Ascending aorta (tissue), 2 donors: ENCODE measurements at places on chromosomes 5 and 9.

DNA sequence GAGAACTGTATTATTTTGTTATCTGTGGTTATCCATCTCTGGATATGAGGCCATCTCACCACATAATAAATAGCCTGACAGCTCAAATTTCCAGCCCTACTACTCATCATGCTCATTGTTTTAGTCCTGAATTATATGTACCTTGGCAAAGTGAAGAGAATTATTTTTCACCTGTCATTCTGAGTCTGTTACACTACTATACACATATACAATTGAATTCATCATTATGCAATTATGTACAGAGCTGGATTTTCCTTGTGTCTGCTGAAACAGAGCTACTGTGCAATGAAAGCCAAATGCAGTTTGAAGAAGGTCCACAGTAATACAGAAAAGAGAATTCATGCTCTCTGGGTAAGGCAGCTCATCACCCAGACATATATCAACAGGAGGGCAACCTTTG lies 28.5 kb downstream of the ESM1 start:
- DNase-seq, result no peak

- no peak for DNase-seq
Measured at GRCh38 chr9:82275258-82275927, 286.8 kb downstream of the SPATA31D1 start.

- DNase-seq, result no peak
Measured at GRCh38 chr5:126492939-126493338, 69.7 kb downstream of the GRAMD2B start.

DNA sequence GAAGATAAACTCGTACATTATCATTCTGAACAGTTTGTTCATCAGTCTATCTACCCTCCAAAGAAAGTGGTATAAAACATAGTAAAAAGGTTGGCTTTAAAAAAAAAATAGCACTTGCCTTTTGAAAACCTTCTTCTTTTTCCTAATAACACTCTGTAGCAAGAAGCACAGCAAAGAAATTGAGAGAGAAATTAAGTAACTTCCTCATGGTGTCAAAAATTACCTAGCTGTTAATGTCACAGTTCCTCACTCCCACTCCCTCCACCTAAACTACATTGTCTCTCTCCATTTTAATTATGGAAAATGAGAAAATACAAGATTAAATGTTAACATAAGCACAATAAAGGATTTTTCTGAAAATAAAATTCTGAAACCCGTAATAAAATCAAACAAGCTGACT lies 72.2 kb downstream of the CERT1 start:
- DNase-seq, result no peak

DNA sequence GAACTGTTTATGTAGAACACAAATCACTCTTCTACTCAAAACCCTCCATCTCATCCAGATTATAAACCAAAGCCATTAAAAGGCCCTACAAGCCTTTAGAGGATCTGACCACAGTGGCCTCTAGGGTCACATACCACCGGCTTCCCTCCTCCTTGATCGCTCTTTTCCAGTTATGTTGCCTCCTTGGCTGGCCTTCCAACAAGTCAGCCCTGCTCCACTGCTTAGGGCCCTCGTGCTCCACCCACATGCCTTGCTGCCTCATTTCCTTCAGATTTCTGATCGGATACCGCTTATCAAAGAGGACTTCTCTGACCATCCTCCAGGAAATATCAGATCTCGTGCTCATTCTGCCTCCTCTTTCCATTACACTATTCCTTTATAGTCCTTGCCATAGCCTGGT lies 139.4 kb upstream of the RAI14 start:
- no peak for DNase-seq

DNA sequence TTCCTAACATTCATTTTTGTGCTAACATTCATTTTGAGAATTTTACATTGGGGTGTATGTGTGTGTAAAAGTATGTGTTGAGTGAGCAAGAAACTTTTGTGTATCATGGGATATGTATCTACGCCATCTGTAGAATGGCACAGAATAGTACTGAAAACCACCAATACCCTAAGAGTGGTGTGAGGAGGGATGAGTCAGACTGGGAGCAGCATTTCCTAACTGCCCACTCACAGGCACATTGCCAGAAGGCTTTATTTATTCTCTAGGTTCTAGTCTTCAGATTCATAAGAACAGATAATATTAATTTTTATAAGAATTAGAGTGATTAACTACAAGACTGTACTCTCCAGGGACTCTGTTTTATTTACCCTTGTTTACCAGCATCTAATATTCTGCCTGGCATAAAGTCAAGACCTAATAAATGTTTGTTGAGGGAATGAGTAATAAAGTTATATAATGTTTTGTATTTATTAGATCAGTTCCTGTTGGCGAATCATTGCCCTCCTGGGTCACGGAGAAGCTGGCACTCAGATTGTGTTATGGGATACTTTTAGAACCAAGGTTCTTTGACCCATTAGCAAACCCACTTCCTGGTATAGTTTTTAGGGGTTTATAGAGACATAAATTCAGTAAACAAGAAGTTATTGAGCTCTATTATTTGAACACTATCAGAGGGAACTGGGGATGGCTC lies 159.1 kb upstream of the PPP2R2B start:
- DNase-seq, result no peak

- no peak for DNase-seq
Measured at GRCh38 chr5:102211165-102211564, 84.9 kb downstream of the SLCO4C1 start.

GRCh38 chr9:127093319-127094020 lies 29.0 kb downstream of the ANGPTL2 start:
- DNase-seq, result peak; percentile 54

- DNase-seq, result no peak
Measured at GRCh38 chr9:77743386-77743785, 95.3 kb upstream of the GNA14 start.

- no peak for DNase-seq
Measured at GRCh38 chr5:148457183-148457620, 73.4 kb downstream of the FBXO38 start.

DNA sequence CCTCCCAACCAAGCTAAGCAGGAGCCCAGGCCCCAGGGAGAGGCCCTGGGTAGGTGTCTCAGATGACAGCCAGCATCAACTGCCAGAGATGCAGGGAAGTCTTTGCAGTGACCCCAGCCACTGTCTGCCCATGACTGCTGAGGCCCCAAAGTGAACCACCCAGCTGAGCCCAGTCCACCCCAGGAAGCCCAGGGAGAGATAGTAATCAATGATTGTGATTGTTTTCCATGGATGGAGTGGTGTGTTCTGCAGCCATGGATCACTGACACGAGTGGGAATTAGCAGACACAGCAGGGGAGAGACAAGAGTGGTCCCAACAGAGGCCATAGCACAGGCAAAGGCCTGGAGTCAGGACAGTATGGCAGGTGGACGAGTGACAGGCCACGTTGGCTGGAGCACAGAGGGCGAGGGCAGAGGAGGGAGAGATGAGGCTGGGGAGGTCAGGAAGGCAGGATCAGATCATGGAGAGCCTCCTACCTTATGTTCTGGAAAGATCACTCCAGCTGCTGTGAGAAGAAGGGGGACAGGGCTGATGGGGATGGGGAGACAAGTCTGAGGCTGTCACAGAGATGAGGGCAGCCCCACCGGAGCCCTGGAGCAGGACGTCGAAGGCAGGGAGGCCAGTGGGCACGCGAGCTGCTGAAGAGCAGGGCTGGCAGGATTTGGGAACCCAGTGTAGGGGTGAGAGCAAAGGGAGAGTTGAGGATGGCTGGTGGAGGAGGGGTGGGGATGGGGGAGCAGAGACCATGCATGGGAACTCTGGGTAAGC lies 14.5 kb downstream of the ABO start:
- peak; percentile 27 for DNase-seq

- peak; percentile 78 for DNase-seq
Measured at GRCh38 chr9:130866474-130866965, 30.1 kb downstream of the QRFP start.

- DNase-seq, result peak; percentile 12
Measured at GRCh38 chr9:2816476-2817141, 27.3 kb downstream of the PUM3 start.

- no peak for DNase-seq
Measured at GRCh38 chr5:73218552-73219171, 45.7 kb downstream of the TMEM174 start.

GRCh38 chr5:128559300-128560297 lies 21.6 kb upstream of the FBN2 start:
- DNase-seq, result no peak

- peak; percentile 81 for DNase-seq
Measured at GRCh38 chr5:88660947-88661805, 221.8 kb downstream of the MEF2C start.

DNA sequence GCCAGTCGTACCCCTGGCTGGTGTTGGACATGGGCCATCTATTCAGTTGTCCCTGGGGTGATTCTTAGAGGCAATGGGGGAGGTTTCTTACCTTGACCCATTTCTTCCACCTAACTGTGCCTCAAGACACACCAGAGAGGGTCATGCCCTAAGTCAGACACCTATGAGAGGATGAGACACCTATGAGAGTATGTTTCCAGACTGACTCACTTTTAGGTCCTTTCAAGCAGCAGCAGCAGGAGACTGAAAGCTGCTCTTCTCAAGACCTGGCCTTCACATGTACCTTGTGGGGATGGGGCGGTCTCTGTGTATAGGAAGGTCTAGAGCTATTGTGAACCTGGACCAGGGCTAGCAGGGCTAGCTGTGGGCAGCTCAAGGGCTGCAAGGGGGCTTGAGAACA lies 130.1 kb downstream of the TENT4A start:
- DNase-seq, result no peak
